ENCODE measurements at places on chromosomes 13 and 19. TPM values are rescaled to one million over a fixed set of nuclear protein-coding genes. Genes with fewer than 3 reads are reported as not detected.
A peak's percentile ranks its signal among the peaks of the same experiment; 100 is the strongest.

DNA sequence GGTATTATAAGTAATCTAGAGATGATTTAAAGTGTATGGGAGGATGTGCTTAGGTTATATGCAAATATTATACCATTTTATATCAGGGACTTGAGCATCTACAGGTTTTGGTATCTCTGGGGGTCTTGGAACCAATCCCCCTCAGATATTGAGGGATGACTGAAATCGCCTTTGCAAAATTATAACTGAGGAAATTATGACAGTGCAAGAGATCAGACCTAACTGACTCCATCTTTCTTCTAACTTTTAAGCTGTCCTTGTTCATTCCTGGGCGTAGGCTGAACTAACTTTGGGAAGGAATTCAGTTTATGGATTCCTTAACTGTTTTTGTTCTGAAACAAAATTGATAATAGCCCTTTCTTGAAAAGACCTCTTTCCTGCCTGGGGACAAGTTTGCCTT, 190.7 kb upstream of the KL start:
- no peak for DNase-seq

The ZNF235 gene
- 8.9 TPM for total RNA-seq

GRCh38 chr13:114131583-114132418, 622 bp downstream of the RASA3 start:
- no peak for DNase-seq

GRCh38 chr19:48391100-48392005, at the start of gene KDELR1:
KDELR1 (minus strand) TSS chr19:48391551; CDS start chr19:48391358, 193 bp downstream.
- DNase-seq = peak; percentile 94

DNA sequence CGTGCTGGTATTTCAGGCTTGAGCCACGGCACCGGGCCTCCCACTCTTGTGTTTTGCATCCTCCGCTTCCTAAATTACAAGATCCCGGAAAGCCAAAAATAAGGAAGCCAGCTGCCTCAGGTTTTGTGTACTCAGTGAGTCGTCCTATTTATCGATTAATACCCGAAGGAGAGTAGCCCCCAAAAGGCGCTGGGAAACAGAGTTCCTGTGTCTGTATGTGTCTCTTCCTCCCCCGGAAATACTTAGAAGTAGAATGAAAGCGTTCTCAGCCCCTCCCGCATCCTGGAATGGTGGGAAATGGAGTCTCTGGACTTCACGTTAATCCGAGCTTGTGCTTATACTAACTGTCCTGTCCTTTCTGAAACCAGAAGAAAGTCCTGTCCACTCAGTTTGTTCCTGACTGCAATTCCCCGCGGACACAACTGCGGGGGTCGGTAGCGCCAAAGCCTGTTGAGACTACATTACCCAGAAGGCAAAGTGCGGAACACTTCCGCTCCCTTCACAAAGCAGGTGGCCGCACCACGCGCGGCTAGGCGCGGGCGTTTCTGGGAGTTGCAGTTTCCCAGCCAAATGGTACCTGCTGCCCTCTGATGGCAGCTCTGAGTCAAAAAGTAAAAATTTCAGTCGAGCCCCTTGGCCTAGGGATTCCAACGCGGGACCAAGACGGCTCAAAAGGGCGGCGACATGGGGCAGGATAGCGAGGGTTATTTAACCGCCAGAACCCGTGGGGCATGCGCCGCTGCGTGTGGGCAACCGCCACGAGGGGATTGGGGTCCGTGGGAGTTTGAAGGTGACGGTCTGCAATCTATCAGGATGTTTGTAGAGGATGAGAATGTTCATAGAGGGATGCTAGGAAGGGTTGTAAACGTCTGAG, 2.2 kb upstream of the GSK3A start:
- DNase-seq = peak; percentile 95

The CEACAM1 gene
- total RNA-seq = not detected

The U2AF1L4 gene
- total RNA-seq = 44.9 TPM

- DNase-seq = no peak
Observed at GRCh38 chr19:3176715-3177501, 1.7 kb upstream of the S1PR4 start.

The STOML3 gene
- total RNA-seq = not detected

DNA sequence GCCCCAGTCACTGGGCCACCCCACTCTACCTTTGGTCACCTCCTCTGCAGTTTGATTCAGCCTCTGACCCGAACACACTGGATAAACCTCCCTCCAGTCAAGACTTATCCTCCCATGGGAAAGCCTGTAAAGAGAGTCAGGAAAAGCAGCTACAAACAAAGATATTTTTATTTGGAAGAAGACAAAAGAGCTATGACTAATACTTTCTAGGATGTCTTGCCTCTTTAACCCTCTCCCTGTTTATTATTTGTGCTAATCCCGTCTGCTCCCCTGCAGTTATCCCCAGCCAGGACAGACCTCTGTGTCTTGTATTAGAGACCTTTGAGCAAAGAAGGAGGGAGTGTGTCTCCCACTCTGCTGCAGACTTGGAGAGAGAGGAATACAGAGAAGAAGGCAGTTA, 178.3 kb downstream of the EFNB2 start:
- DNase-seq = no peak

The MISP gene
- total RNA-seq = 1.1 TPM

The LGALS7 gene
- total RNA-seq = not detected

- no peak for DNase-seq
Observed at GRCh38 chr19:43465468-43466120, at the start of gene LYPD3. LYPD3 (minus strand) TSS chr19:43465608; CDS start chr19:43465571, 37 bp downstream.

- no peak for DNase-seq
Observed at GRCh38 chr13:42617221-42617620, 43.3 kb downstream of the TNFSF11 start.

DNA sequence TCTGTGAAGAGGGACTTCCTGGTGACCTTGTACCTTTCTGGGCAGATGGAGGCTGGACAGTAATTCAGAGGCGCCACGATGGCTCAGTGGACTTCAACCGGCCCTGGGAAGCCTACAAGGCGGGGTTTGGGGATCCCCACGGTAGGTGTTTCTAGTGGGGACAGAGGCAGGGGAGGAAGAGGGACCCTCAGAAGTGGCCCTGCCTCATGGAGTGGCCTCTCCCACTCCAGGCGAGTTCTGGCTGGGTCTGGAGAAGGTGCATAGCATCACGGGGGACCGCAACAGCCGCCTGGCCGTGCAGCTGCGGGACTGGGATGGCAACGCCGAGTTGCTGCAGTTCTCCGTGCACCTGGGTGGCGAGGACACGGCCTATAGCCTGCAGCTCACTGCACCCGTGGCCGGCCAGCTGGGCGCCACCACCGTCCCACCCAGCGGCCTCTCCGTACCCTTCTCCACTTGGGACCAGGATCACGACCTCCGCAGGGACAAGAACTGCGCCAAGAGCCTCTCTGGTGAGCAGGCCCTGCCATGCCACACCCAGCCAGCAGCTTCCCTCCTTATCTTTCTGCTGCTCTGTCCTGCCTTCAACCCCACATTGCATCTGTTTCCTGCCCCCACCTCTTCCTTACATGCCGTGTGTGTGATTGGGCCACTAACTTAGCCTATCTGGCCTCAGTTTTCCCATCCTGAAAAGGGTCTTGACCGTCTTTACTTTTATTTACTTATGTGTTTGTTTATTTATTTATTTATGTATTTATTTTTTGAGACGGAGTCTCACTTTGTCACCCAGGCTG, 7.3 kb downstream of the ANGPTL4 start:
- no peak for DNase-seq

DNA sequence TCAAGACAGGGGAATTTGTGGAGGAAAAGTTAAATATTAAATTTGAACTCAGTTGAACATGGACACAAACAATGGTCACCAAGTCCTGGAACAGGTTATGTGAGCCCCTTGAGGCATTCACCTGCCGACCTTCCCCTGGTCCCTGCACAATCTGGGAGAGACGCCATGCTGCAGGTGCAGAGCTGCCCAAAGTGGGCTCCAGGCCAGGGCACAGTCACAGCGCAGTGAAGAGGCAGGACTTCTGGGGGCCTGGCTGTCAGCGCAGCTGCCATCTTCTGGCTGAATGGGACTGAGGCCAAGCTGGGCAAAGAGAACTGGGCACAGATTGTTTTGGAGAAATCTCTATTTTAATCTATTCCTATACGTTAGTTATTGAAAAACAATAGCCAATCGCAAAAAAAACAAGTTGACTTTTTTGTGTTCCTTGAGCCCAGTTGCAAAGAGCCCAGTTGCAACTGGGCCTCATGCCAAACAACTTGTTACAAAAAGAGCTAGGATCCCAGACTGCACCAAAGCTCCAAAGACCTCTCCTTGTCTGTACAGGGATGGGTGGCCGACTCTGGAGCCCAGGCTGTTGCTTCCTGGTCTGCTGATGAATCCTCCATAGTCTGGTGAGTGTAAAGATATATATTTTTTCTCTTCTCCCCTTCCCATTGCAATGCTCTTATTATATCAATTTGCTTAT, 1.2 kb upstream of the ZNF626 start:
- no peak for DNase-seq

DNA sequence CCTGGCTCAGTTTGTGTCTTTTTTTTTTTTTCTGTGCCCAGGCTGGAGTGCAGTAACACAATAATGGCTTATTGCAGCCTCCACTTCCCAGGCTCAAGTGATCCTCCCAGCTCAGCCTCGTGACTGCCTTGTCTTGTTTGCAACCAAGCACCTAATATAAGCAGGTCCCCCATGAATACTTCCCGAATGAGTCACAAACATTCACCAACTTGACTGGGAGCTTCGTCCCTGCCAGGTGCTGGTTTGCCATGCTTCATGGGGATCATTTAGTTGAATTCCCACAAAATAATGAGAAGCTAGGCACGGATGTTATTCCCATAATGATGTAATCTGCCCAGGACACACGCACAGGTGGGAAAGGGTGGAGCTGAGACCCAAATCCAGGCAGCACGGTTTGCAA, 176.5 kb downstream of the CACNA1A start:
- DNase-seq = no peak

DNA sequence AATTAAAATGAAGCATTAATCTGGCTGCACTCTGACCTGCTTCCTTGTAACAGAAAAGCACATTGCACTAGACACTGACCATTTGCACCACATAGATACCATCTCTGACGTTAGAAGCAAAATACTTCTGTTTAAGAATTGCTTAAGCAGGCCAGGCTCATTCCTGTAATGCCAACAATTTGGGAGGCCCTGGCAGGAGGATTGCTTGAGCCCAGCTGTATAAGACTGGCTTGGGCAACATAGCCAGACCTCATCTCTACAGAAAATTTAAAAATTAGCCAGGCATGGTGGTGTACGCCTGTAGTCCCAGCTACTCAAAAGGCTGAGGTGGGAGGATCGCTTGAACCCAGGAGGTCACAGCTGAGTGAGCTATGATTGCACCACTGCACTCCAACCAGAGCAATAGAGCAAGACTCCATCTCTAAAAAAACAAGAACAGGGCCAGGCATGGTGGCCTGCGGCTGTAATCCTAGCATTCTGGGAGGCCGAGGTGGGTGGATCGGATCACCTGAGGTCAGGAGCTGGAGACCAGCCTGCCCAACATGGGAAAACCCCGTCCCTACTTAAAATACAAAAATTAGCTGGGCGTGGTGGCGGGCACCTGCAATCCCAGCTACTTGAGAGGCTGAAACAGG, 7.0 kb upstream of the TLE6 start:
- no peak for DNase-seq

The LGI4 gene
- total RNA-seq = 0.32 TPM

DNA sequence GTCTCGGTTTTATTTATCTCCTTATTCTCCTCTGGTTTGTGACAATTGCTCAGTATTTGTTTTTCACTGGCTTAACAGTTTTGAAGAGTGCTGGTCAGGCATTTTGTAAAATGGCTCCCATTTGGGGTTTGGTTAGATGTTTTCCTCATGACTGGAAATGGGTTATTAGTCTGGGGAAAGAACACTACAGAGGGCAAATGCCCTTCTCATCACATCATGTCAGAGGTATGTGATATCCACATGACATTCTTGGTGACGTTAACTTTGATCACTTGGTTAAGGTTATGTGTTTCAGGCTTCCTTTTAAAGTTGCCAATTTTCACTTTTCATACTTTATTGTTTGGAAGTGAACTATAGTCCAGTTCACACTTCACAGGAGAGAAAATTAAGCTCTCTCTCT, 74.8 kb upstream of the KLHL1 start:
- DNase-seq = no peak

- DNase-seq = no peak
Observed at GRCh38 chr13:66840621-66841020, 389.5 kb downstream of the PCDH9 start.

The GPR12 gene
- not detected for total RNA-seq

The ZNF837 gene
- total RNA-seq = 2.5 TPM

DNA sequence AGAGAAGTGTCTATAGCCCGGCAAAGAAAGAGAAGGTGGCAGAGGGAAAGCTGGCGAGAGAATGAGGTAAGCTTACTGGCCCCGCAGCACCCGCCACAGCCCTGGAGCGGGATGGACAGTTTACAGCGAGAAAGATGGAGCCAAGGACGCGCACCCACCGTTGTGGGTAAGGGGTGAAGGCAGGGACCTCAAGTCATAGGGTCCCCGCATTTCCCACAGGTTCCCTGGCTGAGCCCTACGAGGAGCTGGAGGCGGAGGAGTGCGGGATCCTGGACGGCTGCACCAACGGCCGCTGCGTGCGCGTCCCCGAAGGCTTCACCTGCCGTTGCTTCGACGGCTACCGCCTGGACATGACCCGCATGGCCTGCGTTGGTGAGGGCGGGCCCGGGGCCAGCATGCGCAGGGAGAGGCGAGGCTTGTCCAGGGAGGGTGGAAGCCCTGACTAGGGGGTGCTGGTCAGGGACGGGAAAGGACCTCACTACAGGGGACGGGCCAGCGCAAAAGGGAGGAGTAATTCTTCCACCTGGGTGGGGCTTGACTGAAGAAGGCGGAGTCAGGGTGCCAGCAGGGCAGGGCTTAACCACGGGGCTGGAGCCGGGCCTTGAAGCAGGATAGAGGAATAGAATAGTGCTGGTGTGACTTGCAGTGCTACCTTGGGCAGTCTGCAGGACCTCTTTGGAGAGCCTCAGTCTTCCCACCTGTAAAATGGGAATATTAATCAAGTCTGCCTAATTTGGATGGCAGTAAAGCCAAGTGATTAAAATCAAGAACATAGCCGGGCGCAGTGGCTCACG, 26.5 kb downstream of the LTBP4 start:
- DNase-seq = no peak

DNA sequence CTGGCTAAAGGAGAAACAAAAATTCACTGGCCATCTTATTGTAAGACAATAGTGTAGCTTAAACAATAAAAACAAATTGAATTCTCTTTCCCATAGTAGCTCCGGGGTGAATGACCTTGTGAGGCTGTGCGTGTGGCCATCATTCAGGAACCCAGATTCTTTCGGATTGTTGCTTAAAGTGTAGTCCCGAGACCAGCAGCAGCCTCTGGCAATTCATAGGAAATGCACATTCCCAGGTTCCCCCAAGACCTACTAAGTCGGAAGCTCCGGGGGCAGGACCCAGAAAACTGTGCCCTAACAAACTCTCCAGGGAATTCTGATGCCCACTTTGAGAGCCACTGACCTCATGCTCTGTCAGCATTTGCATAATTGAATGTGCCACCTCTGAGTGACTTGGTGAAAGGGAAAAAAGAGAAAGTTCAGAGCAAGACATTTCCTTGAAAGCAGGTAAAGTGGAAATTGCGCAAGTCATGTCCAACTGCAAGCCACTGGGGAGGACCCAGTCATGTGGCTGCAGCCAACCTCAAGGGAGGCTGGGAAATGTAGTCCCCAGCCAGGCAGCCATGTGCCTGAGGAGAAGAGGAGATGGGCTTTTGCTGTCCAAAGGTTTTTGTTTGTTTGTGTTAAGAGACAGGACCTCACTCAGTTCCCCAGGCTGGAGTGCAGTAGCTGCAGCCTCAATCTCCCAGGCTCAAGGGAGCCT, 50.7 kb upstream of the PNMA8B start:
- peak; percentile 76 for DNase-seq

The KHSRP gene
- total RNA-seq = 240 TPM

The TMEM91 gene
- total RNA-seq = 9.2 TPM
